Effector memory CD4-positive, alpha-beta T cell (primary cell): ENCODE measurements at places on chromosomes 5 and 9.

DNA sequence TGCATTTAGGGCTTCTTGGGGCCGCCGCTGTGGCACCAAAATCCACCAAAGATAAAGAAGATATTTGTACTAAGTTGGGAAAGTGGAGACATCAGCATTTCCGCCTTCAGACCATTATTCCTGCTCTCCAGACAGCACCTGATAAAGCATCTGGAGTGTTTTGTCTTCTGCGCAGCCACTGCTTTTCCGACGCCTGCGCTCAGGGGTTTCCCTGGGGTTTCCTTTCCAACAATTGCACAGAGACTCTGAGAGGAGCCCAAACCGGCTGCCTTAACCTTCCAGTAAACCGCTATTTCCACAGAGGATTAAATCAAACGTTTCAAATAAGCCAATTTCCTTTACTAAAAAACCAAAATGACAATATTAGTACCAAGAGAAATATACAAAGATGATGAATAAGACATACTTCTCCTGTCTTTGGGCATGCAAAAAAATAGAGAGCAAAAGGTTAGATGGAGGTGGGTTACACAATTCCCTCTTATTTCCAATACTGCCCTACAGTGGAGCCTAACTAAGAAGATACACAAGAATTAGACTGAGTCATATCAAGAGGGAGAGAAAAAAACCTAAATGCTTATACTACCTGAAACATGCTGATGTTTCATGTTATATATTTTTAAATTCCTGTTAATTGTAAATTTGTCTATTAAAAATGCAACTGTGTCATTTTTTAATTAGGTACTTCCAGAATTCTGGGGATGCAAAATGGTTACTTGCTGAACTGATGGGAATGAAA is 98.4 kb downstream of the MAPKAP1 start:
- no peak for DNase-seq

DNA sequence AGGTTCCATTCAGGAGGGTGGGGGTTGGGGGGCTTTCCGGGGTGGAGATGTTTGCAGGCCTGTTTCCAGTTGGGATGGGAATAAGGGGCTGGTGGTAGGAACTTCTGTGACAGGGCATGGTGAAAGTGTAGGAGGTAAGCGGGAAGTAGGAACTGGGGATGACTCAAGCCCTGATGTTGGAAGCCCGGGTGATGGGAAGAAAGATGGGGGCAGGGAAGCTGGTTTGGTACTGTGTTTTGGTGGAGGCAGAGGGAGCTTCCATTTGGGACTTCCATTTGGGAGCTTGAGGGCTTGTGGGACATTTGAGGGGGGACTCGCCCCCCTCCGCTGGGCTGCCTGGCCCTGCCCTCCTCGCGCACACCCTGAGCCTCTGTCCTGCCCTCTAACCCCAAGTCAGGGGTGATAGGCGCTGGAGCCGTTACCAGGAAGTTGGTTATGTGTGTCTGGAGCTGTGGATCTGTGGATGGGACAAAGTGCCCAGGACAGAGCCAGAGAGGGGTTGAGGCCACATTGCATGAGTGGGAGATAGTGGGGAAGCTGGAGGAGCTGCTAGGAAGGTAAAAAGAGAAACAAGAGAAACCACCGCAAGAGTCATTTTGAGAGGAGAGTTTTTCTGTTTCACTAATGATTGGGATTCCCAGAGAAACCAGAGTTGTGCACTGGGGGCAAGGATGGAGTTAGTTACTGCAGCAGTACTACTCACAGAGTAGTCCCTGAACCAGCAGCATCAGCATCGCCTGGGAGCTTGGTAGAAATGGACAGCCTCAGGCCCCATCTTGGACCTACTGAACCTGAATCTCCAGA is 6.6 kb downstream of the RGS14 start:
- DNase-seq = no peak

DNA sequence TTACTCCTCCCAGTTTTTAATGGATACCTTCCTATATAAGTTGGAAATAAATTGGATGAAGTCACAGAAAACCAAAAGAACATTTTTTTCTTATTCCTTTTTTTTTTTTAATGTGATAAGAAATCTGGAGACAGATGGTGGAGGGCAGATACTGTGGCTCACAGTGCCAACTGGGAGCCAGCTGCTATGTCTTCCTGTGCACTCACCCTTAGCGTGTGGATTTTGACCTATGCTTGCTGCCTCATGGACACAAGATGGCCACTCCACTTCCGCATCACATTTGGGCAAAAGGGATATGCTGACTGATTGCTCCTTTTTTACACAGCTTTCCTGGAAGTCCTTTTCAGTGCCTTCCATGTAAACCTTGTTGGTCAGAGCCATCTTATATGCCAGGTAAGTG is 342.6 kb downstream of the MAN2A1 start:
- no peak for DNase-seq

DNA sequence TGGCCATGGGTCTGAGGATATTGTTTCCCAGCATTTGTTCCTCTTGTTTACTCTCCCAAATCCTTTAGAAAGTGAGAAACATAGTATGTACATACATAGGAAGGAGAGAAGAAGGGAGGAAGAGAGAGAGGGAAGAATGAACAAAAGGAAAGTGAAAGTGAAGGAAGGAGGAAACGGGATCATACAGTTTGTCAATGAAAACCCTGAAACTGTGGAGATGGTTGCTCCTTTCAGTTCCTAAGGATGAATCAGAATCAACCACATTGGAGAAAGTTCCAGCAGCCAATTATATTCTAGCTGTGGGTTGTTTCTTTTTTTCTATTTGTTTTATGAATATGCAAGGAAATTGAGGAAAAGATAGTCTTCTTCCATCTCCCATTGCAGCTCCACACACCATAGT is 396.5 kb downstream of the MLLT3 start:
- no peak for DNase-seq

- no peak for DNase-seq
Measured at GRCh38 chr9:123784518-123784917, 145.4 kb downstream of the DENND1A start.

DNA sequence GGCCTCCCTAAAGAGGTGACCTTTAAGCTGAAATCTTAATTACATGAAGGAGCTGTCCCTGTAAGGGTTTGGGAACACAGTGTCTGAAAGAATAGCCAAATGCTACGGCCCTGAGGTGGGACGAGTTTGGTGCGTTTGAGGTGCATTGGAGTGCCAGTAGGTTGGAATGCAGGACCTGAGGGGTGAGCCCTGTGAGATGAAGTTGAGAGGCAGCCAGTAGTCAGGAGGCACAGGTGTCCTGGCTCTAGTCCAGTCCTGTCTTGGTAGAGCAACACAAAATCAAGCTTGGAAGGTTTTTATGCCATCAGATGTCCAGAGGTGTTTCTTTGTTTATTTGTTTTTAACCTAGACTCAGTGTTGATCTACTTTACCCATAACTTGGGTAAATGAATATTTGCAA is 108.5 kb downstream of the ARHGAP26 start:
- no peak for DNase-seq

- DNase-seq = no peak
Measured at GRCh38 chr9:70954126-70954525, 167.3 kb downstream of the TRPM3 start.

- DNase-seq = no peak
Measured at GRCh38 chr5:158317507-158317906, 458.6 kb upstream of the CLINT1 start.

GRCh38 chr5:146475190-146475780 is 28.2 kb downstream of the TCERG1 start:
- DNase-seq = no peak

- no peak for DNase-seq
Measured at GRCh38 chr5:86244153-86244552, 373.6 kb upstream of the COX7C start.

GRCh38 chr9:93884808-93885207 is 70.3 kb downstream of the BARX1 start:
- DNase-seq = no peak

GRCh38 chr5:10502130-10502529 is 60.5 kb downstream of the ROPN1L start:
- DNase-seq = no peak

- DNase-seq = no peak
Measured at GRCh38 chr9:95181835-95182234, 135.7 kb downstream of the FANCC start.

DNA sequence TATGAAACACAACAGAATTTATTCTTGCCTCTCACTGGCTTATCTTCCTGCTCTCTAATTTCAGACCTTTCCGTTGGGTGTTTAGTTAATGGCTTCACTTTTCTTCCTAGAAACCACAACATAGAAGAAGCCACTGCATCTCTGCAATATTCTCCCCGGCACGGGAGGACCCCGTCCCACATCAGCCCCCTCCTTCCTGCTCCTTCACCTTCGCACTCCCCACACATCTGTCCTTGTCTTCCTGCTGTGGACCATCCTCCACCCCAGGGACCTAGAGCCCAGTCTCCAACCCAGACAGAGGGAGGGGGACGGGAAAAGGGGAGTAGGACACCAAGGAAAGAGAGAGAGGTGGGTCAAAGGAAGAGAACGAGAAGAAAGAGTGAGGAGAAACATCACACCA is 1.4 kb downstream of the OR2V1 start:
- no peak for DNase-seq

DNA sequence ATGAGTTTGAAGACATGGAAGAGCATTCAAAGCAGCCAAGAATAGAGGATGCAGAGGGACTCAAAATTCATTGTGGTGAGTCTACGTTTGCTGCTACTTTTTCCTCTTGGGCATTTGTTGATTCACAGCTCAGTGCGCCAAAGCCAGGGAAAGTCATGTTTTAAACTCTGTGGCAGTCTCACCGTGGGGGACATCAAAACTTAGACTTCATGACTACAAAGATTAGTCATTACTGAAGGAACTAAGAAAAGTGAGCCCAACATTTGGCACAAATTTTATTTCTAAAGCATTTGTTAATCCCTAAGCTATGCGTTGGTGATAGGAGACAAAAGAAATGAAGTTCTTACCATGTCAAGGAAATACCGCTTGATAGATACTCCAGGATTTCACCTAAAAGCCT is 73.7 kb upstream of the MTAP start:
- no peak for DNase-seq

- no peak for DNase-seq
Measured at GRCh38 chr9:14221119-14221518, 92.8 kb downstream of the NFIB start.

GRCh38 chr5:126780165-126780827 is 3.4 kb downstream of the LMNB1 start:
- DNase-seq = no peak

GRCh38 chr5:115873392-115873791 is 31.7 kb downstream of the AP3S1 start:
- DNase-seq = no peak

- DNase-seq = no peak
Measured at GRCh38 chr9:27336829-27337228, 39.9 kb upstream of the EQTN start.

- DNase-seq = no peak
Measured at GRCh38 chr5:179919487-179920060, 11.9 kb upstream of the TBC1D9B start.
